SK-N-MC (cell line): ENCODE measurements at places on chromosomes 1 and 21.

DNA sequence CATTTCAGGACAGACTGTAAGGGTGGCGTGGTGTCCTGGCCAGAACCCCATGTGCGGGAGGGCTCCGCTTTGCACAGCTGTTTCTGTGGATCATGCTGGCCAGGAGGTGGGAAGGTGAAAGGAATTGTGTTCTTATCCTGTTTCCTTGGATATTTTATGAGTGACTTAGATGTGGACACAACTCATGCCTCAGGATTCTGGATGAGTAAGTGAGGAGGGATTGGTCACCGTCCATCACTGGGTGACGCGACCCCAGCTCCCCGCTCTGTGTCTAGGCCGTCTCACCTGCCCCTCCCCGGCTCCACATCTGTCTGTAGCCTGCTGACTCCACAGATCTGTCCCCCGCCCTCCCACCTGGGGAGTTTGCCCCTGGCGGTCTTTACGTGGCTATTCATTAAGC, 48.8 kb downstream of the PIK3CD start:
- DNase-seq, result no peak

GRCh38 chr1:101540161-101540560, 303.3 kb downstream of the S1PR1 start:
- no peak for DNase-seq

DNA sequence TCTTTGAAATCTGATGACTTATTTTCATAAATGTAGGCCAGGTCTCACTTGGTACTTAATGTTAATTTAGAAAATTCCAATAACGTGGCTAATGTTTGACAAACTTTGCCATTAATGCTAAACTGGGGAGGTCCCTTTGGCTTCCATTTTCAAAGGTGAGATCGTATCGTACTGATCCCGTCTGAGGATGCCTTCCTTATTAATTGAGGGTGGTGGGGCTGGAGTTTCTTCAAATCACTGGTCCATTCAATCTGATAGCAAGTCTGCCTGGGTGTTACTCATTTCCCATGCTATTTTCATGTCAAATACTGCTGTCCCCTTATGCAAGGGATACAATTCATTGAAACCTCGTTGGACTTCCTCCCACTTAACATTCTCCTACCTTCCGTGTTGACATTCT, 327.1 kb downstream of the DISC1 start:
- DNase-seq, result no peak

GRCh38 chr21:28822486-28823335, 170.0 kb downstream of the LTN1 start:
- DNase-seq, result no peak

DNA sequence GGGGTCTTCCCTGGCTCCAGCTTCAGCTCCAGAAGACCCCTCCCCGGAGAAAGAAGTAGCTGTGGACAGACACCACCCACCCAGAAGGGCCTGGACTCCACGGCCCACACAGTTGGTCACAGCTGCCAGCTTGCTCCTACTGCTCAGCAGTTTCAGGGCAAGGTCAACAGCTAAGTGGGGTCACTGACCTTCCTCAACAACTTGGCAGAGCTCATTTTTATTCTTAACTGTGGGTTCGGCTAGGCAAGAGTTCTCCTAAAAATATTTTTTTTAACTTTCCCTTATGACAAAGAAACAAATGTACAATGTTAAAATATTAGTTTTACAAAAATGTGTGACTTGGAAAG, 41.9 kb downstream of the CTNNBIP1 start:
- DNase-seq, result no peak
